AML-193 (cell line): ENCODE measurements at places on chromosomes 1 and 21.

- no peak for DNase-seq
Observed at GRCh38 chr1:51664421-51665240, 47.7 kb downstream of the OSBPL9 start.

- no peak for DNase-seq
Observed at GRCh38 chr1:6177681-6178380, 2.3 kb downstream of the CHD5 start.

DNA sequence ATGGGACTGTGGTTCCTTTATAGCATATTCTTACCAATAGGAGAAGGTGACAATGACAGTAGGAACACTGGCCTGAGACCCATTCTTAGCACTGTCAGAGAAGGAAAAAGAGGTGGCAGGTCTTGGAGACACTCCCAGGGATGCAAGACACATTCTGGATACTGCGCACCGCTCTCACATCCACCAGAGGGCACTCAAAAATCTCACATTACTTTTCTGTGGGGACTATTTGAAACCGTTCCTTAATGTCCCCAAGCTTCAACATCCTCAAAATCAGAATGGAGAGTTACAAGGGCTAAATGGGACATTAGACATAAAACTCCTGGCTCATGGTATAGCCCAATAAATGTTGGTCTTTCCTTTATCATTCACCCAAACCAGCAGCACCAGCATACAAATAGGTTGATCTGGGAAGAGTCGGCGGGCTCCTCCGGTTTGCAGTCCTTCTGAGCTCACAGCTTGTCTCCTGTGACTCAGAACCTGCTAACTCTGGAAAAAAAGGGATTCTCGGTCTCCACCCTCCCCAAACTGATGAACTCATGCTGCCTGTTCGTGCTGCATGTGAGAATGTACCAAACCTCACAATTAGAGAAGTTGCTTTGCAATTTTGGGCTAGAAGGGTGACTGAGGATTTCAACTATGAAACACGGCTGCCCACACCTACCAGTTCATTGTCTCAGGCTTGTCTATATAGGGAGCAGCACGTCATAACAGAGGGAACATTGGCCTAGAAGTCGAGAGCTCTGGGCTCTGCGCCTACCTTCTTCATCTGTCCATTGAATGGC is 40.2 kb downstream of the IL12RB2 start:
- DNase-seq: peak; percentile 48

DNA sequence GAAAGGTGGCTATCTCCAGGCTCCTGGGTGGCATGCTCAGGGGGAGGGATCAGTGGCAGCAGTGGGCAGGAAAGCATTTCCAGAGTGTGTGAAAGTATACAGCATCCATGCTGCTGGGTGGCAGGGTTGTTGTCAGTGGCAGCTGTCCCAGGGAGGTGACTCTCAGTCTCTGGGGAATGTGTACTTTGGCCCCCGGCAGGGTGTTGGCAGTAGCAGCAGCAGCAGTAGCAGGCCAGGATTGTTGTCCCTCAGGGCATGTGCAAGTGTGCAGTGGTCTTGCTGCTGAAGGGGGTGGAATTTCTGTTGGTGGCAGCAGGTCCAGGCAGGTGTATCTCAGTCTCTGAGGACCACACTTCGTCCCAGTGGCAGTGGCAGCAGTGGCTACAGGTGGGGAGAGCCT is 71.7 kb upstream of the GUCA2B start:
- DNase-seq: no peak
